ENCODE measurements at places on chromosomes 1 and 21. TPM values are rescaled to one million over a fixed set of nuclear protein-coding genes. Genes with fewer than 3 reads are reported as not detected.

The PADI2 gene
- 0.94 TPM for total RNA-seq

The CYP4A11 gene
- total RNA-seq: not detected

The KLF17 gene
- 0.31 TPM for total RNA-seq

The DCAF6 gene
- total RNA-seq: 71.3 TPM

The UBAP2L gene
- total RNA-seq: 43.5 TPM

The CDC42BPA gene
- total RNA-seq: 202 TPM

Data from occipital lobe (tissue), 3 donors.